ENCODE measurements at places on chromosomes 7 and 10.

DNA sequence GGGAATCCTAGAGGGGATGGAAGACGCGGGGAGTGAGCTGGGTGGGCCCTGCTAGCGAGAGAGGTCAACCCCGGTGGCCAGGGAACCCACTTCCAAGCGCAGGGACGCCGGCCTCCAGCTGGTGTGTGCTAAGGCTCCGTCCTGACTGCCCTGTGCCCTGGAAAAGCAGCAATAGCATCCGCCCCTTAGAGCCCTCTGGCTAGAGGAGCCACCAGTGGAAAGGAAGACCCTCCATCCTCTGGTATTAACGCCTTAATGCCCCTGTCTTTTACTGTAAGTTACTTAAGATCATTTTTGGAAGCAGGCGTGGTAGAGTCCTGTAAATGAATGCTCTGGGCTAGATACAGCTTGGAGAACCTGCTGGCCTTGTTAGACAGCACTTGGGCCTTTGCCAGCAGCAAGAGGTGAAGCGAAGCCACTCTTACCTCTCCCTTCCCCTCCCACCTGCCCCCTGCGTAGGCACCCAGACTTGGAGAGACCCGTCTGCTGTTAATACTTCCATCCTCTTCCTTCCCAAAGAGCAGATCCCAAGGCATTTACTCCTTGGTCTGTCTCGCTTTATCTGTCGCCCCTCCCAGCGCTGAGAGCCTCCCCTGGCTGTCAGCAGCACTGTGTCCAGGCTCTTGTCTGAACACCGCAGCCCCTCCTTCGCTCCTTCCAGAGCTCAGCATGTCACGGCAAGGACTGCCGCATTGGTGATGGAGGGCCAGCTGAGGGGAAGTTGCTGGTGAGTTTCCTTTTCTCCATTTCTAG is 4.6 kb downstream of the REPIN1 start:
- DNase-seq, result peak; percentile 88

GRCh38 chr7:12801107-12801506 is 113.7 kb downstream of the ARL4A start:
- no peak for DNase-seq

GRCh38 chr7:91137153-91137787 is 127.0 kb upstream of the FZD1 start:
- DNase-seq, result no peak

DNA sequence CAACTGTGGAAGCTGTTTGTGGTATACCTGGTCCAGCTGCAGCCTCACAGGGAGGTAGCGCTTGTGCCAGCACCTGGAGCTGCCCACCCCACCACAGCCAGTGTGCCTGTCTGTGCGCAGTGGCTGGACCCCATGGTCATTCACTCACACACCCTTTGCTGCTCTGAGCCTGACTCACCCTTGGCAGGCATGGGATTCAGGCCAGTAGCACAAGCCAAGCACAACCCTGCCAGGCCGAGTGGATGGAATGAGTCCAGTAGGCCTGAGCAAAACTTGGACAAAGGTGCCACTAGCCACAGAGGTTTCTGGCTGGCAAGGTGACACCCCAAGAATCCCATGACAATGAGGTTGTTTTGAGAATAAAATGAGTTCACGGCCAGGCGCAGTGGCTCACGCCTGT is 19.0 kb downstream of the RBM48 start:
- no peak for DNase-seq

- peak; percentile 49 for DNase-seq
Measured at GRCh38 chr7:50507898-50508470, 57.2 kb downstream of the DDC start.

- no peak for DNase-seq
Measured at GRCh38 chr10:100340948-100341847, 5.8 kb upstream of the SCD start.

GRCh38 chr10:113475381-113475807 is 77.5 kb upstream of the HABP2 start:
- no peak for DNase-seq

DNA sequence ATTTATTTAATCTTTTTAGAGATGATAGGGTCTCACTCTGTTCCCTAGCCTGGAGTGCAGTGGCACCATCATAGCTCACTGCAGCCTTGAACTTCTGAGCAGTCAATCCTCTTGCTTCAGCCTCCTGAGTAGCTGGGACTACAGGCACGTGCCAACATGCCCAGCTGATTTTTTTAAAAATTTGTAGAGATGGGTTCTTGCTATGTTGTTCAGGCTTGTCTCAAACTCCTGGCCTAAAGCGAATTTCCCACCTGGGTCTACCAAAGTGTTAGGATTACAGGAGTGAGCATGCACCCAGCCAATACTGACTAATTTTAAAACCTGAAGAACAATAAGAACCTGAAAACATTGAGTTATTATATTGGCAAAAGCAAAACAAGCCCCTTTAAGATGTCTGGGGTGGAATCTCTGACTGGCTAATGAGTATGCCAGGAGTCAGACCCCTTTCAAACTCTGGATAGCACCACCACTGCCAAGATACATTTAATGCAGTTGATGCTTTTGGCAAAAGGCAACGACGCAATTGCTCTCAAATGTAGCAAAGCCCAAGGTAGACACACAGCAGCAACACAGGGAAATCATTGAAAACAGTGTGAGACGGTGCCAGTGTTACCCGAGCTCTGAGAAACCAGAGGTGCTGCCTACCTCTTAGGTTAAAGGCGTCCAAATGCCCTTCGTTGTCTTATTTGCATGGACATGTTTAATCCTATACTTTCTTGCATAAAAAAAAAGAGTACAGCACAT is 40.7 kb upstream of the TOMM7 start:
- no peak for DNase-seq

GRCh38 chr7:10346032-10346431 is 627.6 kb upstream of the PHF14 start:
- DNase-seq, result no peak

DNA sequence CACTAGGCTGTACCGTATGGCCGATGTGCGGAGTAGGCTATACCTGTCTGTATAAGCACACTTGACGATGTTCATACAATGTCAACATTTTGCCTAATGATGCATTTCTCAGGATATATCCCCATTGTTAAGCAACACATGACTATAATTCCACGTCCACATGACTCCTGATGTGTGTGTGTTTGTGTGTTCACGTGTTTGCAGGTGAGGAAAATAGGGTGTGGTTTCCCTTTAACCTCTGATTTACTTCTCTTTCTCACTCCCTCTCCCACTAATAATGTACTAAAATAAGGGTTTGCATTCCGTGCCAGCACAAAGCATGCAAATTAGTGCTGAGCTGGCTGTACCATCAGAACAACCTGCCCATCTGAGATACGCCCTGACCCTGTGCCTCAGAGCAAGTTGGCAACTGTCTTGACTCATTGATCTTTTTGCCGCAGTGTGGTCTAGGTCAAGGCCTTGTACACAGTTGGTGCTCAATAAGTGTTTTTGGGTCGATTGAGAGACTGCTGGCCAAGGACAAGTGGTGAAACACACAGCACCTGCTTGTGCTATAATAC is 64.6 kb upstream of the DOCK1 start:
- DNase-seq, result no peak

DNA sequence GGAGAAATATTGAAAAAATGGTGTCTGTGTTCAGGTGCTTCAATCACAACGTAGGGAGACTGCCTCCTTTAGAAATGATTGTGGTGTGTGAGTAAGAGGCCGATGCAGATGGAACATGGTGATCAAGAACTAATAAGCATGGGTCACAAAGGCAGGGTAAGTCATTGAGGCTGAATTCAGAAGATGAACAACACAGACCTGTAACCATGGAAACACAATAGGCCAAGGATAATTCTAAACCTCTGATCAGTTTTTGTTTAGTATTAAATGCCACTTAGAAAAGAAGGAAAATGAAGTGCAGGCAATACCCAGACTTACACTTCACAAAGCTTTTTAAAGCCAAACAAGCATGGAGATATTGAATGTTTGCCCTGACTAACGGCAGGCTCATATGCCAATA is 32.8 kb upstream of the TAS2R16 start:
- DNase-seq, result no peak

GRCh38 chr10:60395711-60396110 is 6.0 kb upstream of the ANK3 start:
- DNase-seq, result no peak

GRCh38 chr10:69969977-69970376 is 82.7 kb upstream of the MACROH2A2 start:
- DNase-seq, result no peak

- DNase-seq, result no peak
Measured at GRCh38 chr10:110671788-110672579, 27.8 kb downstream of the RBM20 start.

- no peak for DNase-seq
Measured at GRCh38 chr10:79193694-79194382, 125.1 kb downstream of the ZMIZ1 start.

DNA sequence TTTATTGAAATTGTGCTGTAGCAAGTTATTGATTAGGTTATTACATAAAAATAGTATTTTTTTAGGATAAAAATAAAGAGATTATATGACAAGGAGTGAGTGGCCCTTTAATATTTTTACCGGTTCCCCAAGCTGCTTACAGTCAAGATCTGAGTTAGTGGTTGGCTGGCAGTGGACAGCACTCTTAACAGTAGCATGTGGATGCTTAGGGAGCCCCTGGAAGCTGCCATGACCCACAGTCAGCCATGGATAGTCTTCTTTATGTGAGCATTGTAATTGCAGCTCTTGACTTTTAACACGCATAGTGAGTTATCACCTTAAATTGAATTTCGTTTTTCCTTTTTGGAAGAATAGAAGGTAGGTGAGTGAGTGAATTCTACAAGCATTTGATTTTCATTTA is 22.1 kb downstream of the RAB18 start:
- DNase-seq, result no peak

DNA sequence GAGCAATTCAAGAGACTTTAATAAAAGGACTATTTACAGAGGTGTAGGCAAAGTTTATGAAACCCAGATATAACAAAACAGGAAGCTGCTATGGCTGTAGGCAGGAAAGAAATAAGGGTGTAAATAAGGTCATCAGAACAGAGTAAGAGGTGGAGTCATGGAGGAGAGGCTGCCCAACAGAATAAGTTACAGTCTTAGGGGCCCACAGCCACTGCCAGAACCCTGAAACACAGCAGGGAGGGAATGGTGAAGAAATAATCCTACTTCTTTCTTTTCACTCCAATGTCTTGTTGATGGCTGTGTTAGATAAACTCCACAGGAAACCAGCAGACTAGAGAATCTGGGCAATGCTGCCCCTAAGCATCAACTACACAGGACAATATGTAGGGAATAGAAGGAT is 155.8 kb upstream of the TAC1 start:
- no peak for DNase-seq

DNA sequence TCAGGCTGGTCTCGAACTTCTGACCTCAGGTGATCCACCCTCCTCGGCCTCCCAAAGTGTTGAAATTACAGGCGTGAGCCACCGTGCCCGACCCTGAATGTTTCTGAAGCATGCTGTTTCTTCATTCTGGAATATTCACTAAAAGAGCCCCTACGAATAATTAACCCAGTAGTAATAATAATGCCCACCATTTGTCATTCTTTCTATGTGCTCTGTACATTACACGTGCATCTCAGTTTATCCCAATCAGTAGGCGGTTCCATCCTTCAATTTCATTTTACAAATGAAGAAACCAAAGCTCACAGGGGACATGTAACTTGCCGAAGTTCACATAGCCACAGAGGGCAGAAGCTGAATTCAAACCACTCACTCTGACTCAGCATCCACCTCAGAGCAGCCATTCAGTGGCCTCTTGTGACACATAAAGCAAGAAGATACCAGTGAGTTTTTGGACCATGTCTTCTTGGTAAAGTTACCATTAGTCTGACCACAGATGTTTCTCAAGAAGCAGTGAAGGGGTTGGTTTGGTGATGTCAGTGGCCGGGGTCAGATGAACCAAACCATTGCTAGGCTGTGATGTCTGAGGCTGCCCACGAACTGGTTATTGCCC is 71.9 kb upstream of the DUSP5 start:
- DNase-seq, result no peak

- DNase-seq, result no peak
Measured at GRCh38 chr7:115229401-115230105, 307.7 kb downstream of the MDFIC start.

DNA sequence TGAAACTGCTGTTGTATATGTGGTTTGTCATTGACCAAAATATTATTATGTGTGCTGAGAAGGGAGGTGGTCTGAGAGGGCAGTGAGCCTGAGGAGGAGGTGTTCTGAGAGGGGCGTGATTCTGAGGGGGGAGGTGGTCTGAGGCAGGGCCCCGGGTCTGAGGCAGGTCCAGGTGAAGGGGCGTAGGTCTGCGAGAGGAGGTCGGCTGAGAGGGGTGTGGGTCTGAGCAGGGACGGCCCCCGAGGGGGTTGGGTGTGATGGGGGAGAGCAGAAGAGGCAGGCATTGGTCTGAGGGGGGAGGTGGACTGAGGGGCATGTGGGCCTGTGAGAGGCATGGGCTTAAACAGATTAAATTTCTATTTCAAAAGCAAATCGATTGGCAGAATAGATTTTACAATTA is 32.4 kb downstream of the AKR1C4 start:
- no peak for DNase-seq

GRCh38 chr7:19284136-19284535 is 138.9 kb upstream of the FERD3L start:
- DNase-seq, result no peak

- DNase-seq, result no peak
Measured at GRCh38 chr10:127980898-127981297, 74.0 kb downstream of the PTPRE start.

DNA sequence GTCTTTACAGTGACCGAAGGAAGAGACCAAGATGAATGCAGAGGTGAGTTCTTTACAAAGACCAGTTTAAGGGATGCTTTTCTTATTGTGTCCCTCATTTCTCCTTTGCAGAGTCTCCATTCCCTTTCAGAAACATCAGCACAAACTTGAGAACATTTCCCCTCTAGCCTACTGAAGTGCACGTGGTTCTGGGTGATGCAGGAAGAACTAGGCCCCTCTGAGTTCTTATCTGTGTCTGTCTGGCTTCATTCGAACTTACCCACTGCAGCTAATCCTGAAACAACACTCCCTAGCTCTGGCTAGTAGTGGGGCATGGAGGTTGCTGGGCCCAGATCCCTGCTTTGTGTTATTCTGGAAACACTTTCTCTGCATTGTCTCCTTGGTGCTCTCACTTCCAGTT is 12.6 kb downstream of the BLVRA start:
- no peak for DNase-seq

GRCh38 chr10:52248697-52249306 is 65.3 kb upstream of the DKK1 start:
- no peak for DNase-seq

DNA sequence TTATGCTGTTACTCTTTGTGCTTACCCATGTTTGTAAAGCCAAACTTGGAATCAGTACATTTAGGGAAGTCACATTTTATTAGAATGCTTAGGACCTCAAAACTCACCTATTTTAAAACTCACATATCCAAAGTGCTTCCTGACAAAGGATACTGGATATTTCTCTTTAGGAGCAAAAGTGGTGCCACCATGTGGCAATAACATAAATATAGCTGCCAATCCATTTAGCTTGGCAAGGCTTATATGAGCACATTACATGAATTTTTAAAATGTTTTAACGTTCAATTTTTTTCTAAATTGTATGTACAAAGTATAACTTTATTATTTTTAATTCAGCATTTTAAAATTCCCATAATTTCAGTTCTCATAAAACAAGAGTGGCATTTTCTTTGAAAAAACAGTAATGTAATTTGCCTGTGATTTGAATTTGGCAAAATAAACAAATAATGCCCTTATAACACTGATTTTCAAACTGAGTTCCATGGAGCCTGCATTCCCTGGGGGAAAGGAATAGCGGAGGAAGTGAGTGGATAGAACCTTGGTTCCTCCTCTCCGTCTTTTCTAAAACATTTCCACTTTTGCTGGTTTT is 75.4 kb downstream of the HDAC9 start:
- DNase-seq, result no peak

- no peak for DNase-seq
Measured at GRCh38 chr10:60042914-60043313, 136.6 kb upstream of the CCDC6 start.
